ENCODE measurements at places on chromosomes 2 and 18.

GRCh38 chr18:3350566-3351527, 88.9 kb downstream of the MYL12B start:
- DNase-seq = no peak

- DNase-seq = no peak
These were observed 20.9 kb upstream of the TANK start for GRCh38 chr2:161139098-161139987.

DNA sequence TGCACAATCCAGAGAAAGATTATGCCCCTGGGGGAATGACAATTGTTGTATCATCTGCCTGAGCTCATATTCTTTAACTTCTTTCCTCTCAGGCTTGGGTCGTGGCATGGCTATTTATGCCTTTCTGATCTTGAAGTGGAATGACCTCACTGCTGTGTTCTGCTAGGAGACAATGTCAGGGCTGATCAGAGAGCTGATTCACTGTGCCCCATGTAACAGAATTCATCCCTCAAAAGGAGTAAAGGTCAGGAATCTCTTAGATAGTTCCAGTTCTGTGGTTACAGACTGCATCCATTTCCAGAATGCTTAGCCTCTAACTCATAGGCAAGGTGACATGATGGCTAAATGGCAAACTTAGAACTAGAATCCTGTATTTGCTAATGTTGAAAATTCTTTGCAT, 511.7 kb upstream of the CNTNAP5 start:
- no peak for DNase-seq

DNA sequence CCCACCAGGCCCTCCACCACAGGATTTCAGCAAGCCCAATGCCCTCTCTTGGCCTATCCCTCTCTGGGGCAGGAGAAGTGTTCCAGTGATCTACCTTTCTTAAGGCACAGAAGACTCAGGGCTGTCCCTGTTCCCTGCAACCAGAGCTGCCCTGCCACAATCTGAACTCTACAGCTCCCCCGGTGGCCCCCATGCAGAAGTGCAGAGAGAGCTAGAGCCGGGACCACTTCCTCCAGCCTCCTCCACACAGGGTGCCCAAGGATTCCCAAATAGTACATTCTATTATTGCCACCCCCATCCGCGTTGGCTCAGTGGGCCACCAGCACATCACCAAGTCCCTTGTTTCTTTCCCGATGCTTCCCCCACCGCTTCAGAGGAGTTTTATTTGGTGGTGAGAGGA, 114.8 kb upstream of the PTPRM start:
- DNase-seq = no peak

GRCh38 chr2:145685383-145686050, 1165.6 kb upstream of the ZEB2 start:
- DNase-seq = no peak

- DNase-seq = peak; percentile 67
These were observed 77.9 kb downstream of the LIMS1 start for GRCh38 chr2:108612153-108612513.

Measured in GM18507 (cell line).